HepG2 (cell line): ENCODE measurements at places on chromosomes 7 and 10. TPM values are rescaled to one million over a fixed set of nuclear protein-coding genes. Genes with fewer than 3 reads are reported as not detected.
A peak's percentile ranks its signal among the peaks of the same experiment; 100 is the strongest.

Gene FAM131B
- 0.07 TPM in 1 of 2 replicates, not detected in the other for total RNA-seq

DNA sequence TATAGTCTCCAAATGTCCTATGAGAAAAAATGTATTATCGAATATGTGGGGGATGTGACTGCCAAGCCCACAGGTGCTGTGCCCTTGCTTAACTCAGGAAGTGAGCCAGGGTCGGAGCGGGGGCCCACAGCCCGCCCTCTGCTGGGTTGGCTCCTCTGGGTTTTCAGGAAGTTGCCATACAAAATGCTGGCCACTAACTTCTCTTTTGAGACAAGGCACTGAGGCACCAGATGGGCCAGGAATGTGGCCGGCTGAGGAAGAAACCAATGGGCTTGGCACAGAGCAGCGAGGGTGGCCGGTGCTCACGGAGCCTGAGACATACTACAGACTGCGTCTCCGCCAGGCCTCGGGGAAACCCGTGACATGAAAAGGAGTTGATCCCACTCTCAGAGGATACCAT lies 58.9 kb downstream of the FAM53B start:
- H3K27me3 ChIP-seq: no peaks in the 10 kb centered on the region
- no peak overlapping the region for H3K4me3 ChIP-seq
- DNase-seq: no peak
- no peak overlapping the region for H3K27ac ChIP-seq

Gene PIP4K2A
- 22.6 and 25.7 TPM in 2 replicates for total RNA-seq

DNA sequence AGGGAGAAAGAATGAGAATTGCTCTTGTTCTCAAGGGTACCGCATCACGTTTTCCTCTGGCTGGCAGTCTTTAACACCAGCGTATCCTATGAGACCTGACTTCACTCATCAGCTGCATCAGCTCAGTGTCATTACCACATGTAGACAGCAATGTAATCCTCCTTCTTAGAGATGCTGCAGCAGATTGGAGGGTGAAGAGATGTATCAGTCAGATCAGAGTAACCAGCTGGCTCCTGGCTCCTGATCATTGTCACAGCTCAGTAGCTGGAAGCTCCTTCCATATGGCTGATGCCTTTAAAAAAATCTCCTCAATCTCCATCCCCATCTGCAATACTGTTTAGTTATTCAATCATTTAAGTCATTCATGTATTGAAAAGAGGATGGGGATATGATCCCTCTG lies 39.7 kb upstream of the EPHB6 start:
- no peaks in the 10 kb centered on the region for H3K27me3 ChIP-seq
- no peaks in the 10 kb centered on the region for H3K4me1 ChIP-seq

DNA sequence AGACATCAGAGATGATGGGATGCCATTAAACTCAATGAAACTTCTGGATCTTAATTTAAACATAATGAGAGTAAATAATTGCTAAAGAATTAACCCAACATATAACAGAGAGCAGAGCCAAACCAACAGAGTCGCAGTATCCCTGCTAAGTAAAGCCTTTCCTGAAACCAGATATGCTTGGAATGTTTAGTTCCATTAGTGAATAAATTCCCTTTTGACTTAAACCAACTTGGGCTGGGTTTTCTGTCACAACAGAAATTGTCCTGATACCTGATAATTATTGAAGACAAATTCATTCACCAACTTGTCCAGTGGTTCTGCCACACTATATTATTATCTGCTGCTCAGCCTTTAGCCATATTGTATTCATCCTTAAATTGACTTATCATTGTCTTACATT lies 286.7 kb downstream of the FZD1 start:
- no peak for DNase-seq
- no peaks in the 10 kb centered on the region for H3K36me3 ChIP-seq
- H3K27ac ChIP-seq: no peak overlapping the region

DNA sequence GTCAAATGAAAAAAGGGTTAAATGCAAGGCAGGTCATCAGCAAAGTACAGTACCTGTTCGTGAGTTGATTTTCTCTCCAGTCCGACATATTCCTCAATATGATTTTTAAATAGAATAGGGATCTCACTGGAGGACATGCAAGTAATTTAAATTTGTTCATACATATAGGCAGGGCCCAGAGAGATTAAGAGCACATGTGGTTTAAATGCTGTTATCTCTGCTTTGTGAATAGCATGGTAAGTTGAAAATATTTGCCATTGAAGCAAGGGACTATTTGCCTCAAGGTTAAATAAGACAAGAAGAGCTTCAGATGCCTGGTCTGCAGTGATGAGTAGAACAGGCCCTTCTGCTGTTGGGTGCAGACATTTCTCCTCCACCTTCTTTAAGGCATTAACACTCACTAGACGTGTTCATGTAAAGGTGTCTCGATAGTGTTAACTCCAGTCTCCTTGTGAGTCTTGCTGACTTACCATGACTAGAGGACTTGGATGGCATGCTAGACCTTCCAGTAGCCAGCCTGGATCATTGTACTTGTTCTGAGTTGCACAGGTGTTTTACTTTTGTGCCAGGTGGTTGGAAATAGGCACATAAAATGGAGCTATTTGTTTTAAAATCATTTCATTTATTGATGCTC lies 15.6 kb upstream of the AKR1C3 start:
- DNase-seq: no peak
- H3K27ac ChIP-seq: peak overlapping the region; percentile 15
- no peaks in the 10 kb centered on the region for H3K36me3 ChIP-seq

DNA sequence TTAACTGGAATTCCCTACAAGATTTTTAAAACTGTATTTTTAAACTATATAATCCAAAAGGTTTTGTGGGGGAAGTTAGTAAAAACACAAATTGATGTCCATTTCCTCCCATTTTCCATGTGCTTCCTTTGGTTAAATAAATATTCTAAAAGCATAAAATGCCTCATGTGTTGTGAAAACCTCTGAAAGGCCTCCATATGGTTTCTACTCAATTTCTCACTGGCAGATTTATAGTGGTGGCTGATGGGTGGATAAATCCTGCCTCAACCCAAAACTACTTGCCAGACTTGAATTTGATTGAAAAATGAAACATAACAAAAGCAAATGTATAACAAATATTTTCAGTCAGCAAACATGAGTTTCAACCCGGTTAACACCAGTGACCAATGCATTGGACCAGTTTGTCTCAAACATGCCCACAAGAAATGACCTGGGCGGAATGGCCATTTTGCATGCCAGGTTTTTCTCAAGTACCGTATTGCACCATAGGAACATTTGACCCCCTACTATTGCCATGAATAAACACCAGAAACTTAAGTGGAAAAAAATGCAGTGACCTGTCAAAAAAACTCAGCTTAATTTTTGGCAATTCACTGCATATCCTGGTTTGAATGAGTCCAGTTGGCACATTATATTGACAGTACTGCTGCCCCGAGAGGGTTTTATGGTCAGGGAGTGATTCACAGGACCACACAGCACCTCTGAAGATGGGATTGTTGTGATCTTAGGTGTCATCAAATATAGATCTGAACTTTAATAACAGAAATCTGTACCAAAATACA lies 454.6 kb upstream of the ANKRD30A start:
- H3K27ac ChIP-seq: no peak overlapping the region
- no peak for DNase-seq
- no peaks in the 10 kb centered on the region for H3K27me3 ChIP-seq

Gene RSPH10B2
- total RNA-seq: 0.31 TPM in 1 of 2 replicates, not detected in the other

GRCh38 chr7:79531116-79531515 lies 77.6 kb upstream of the MAGI2 start:
- no peak overlapping the region for H3K27ac ChIP-seq
- no peaks in the 10 kb centered on the region for H3K27me3 ChIP-seq
- no peak overlapping the region for H3K4me3 ChIP-seq

GRCh38 chr10:50554376-50554994 lies 69.3 kb downstream of the SGMS1 start:
- no peak for DNase-seq
- H3K4me1 ChIP-seq: peaks cover 24% of the 10 kb centered on the region
- no peak overlapping the region for H3K4me3 ChIP-seq
